ENCODE measurements at places on chromosomes 2 and 18.

DNA sequence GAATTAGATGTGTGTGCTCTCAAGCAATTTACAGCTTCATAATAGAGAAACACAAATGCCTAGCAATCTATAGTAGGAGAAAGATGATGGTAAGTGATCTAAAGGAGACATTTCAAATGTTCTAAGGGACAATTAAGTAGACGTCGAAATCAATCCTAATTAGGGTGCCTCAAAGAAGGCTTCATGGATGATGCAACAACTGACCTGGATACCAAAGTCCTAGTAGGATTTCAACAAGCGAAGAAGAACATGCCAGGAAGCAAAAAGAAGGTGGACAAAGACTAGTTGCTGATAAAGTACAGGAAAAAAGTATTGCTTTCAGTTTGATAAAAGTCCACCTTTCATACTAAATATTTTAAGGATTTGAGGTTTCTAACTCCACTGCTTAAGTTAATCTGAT is 12.5 kb downstream of the FIGN start:
- DNase-seq, result no peak

DNA sequence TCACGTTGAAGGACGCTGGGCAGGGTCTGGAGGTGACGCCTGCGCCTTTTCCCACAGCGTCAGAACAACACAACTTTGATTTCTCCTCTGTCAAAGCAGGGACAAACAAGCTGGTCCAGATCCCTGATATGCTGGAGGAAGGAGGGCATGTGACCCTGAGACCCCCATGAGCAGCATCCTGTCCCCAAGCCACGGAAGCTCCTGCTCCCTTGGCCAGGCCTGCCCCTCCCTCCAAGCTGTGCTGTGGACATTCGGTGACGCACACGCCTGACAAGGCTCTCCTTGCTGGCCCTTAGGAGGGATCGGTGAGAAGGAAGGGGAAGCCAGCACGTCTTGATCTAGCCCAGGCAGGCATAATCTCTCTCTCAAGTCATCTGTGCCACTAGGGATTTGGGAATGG is 11.3 kb downstream of the MLPH start:
- DNase-seq, result no peak

DNA sequence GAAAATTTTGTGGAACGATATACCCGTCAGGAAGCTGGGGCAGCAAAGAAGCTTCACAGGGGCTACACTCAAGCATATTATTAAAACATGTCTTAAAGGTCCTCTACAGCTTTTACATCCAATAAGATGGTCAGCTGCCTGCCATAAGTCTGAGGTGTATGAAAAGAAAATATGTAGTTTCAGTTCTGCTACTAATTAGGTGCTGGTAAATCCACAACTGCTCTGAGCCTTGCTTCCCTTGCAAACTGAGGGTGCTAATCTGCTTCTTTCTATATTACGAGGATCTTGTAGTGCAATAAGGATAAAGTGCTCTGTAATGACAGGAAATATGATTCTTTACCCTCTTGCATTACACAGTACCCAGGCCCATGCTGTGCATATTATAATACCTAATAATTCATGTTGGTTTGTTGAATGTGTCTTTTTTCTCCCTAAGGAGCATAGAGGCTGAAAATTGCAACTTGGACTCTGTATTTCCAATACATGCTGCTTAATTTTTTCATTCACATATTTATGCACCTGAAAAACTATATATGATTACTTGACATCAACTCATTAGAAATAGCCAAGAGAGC is 14.5 kb upstream of the SLC8A1 start:
- no peak for DNase-seq

DNA sequence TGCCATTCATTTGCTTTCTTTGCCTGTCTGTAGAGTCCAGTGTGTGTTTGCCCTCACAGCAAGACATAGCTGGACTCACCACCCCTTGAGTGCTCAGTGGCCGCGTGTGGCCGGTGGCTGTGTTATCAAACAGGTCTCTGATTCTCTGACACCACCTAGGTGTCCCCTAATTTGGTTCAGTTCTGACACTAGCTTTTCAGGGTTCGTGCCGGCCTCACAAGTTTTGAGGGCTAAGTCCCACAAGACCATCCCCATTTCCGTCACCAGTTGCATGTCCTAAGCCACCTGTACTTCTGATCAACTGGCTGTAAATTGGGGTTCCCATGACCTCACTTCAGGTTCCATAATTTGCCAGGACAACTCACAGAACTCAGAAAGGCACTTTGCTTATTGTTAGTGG is 23.5 kb downstream of the NCK2 start:
- no peak for DNase-seq

DNA sequence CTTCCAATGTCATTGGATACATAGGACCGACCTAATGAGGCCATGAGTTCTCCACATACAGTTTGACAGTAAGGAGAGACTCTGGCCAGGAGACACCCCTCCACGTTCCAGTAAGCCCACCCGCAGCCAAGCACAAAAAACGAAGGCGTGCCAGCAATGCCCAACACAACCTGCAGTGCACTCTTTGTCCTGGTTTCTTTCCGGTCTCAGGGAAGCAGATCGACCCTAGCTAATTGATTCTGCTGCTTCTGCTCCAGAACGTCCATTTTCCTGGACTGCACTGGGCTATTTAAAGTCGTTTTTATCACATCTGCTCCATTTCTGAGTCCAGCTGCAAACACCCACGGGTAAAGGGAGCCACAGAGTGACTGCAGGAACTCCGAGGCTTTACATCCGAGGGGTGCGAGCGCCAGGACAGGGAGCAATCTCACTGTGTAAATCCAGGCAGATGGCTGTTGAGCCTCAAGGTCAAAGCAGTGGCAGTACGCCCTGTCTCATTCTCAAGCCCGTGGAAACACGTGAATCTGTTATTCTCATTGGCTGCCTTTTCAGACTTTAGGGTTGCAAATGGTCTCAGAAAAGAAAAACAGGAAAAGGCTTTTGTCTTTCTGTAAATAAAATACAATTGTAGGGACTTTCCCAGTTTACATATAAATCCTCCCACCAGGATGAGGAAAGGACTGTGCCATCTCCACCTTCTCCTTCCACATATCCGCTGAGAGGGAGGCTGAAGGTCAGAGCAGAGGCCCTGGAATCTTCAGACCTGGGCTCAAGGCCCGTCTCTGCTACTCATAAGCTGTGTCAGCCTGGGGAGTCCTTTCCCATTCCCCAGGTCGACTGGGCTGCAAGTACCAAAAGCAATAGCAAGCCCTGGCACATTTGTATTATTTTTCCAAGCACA is 40.7 kb downstream of the TMEM163 start:
- DNase-seq, result no peak

GRCh38 chr2:176851200-176851888 is 361.2 kb upstream of the HNRNPA3 start:
- DNase-seq, result no peak

DNA sequence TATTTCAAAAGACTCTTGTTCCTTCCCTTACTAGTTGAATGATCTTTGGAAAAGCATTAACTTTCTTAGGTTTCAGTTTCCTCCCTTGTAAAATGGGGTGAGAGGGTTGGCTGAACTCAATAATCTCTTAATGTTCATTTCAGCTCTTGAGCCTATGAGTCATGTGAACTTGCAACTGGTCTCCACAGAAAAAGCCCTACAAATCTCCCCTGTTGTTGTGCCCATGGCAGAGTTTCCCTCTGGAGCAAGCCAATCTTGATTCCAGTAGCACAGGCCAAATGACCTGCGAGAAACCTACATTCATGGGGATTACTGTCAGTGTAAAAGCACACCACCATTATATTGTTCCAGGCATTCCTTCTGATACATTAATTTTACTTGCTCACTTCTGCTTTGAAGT is 388.9 kb downstream of the ALK start:
- no peak for DNase-seq

- no peak for DNase-seq
Observed at GRCh38 chr2:162118166-162119031, 33.6 kb downstream of the GCG start.

All from activated naive CD4-positive, alpha-beta T cell treated with anti-CD3 and anti-CD28 coated beads, Interleukin-2, amount 50 U/mL, for 16 hours (primary cell).